NCI-H1092 (cell line): ENCODE measurements at places on chromosomes 6 and 20.

- no peak for DNase-seq
These were observed 69.8 kb upstream of the FOXP4 start for GRCh38 chr6:41476401-41476800.

GRCh38 chr6:137413482-137413881 lies 80.7 kb downstream of the OLIG3 start:
- DNase-seq, result no peak

DNA sequence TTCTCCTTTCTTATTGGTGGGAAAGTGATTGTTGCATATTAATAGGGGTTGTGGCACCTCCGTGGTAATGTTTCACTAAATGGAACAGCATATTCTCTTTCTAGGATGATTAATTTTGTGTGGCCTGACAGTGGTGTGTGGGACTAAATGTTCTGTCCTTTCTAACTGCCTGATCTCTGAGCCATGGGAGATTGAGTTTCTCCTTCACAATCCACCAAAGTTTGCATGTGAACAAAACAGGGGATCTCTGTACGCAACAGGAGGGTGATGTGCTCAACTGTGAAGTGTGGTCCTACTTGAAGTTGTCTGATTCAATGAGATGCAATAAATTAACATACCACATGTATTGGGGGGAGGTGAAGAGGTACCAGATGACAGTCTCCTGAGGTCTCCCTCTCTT lies 19.3 kb downstream of the BCAS1 start:
- no peak for DNase-seq

- no peak for DNase-seq
These were observed 184.5 kb upstream of the AGPAT4 start for GRCh38 chr6:161458201-161458951.

- no peak for DNase-seq
These were observed 361.6 kb upstream of the RUNX2 start for GRCh38 chr6:44966449-44967092.

- DNase-seq, result no peak
These were observed 7.0 kb downstream of the ATXN1 start for GRCh38 chr6:16754274-16754673.
